ENCODE measurements at places on chromosomes 6 and 20. TPM values are rescaled to one million over a fixed set of nuclear protein-coding genes. Genes with fewer than 3 reads are reported as not detected.

Gene RSPO4
- total RNA-seq, result not detected

Gene VNN1
- total RNA-seq, result not detected

Gene PCK1
- not detected for total RNA-seq

Gene CCDC170
- 0.60 TPM for total RNA-seq

Gene FRK
- 1.1 TPM for total RNA-seq

Gene ADGRF1
- not detected for total RNA-seq

Gene CASS4
- total RNA-seq, result 0.10 TPM

Gene MOCS1
- total RNA-seq, result 13.3 TPM

Gene NKX2-4
- not detected for total RNA-seq

Gene CLPSL1
- not detected for total RNA-seq

Gene CLVS2
- total RNA-seq, result not detected

Gene UFL1
- total RNA-seq, result 25.3 TPM

Gene TFAP2D
- total RNA-seq, result not detected

Gene MICB
- 9.0 TPM for total RNA-seq

Gene DYNLT2
- 0.64 TPM for total RNA-seq

Gene ARMH2
- not detected for total RNA-seq

Gene SYNDIG1
- total RNA-seq, result 16.4 TPM

Gene GPX5
- not detected for total RNA-seq

Gene COL19A1
- total RNA-seq, result 2.0 TPM

Gene ZKSCAN3
- total RNA-seq, result 7.8 TPM

Gene GID8
- total RNA-seq, result 29.7 TPM

Gene ADA
- total RNA-seq, result 10.6 TPM

Gene ERVFRD-1
- not detected for total RNA-seq

Gene SPATS1
- not detected for total RNA-seq

Gene MAK
- total RNA-seq, result not detected

Gene BPIFB1
- not detected for total RNA-seq

Gene CD164
- total RNA-seq, result 240 TPM

Gene DAAM2
- total RNA-seq, result 137 TPM

Gene MRAP2
- 19.5 TPM for total RNA-seq

Gene CTAGE9
- not detected for total RNA-seq

Gene HDGFL1
- not detected for total RNA-seq

Gene SLC22A1
- 3.3 TPM for total RNA-seq

Gene TAF4
- 11.5 TPM for total RNA-seq

Gene SPTLC3
- total RNA-seq, result 5.8 TPM

Gene BEND6
- 10.9 TPM for total RNA-seq

Gene HLA-DQA1
- not detected for total RNA-seq

Gene CLIC5
- total RNA-seq, result not detected

Gene TREML2
- total RNA-seq, result not detected

Gene DEFB124
- not detected for total RNA-seq

Gene ZNF318
- total RNA-seq, result 23.6 TPM

Gene KIF25
- not detected for total RNA-seq

Gene NHSL1
- 17.2 TPM for total RNA-seq

Gene CRISP3
- total RNA-seq, result not detected

Gene ADGRB3
- total RNA-seq, result 1.5 TPM

Gene EPPIN
- not detected for total RNA-seq

Gene OLIG3
- not detected for total RNA-seq

Gene PI16
- 0.15 TPM for total RNA-seq

Gene KCNK5
- not detected for total RNA-seq

Gene RCAN2
- total RNA-seq, result 3.7 TPM

Gene ANKRD6
- 22.4 TPM for total RNA-seq

Gene GMPR
- 11.5 TPM for total RNA-seq

Gene ULBP3
- 6.1 TPM for total RNA-seq

Gene HTR1E
- total RNA-seq, result not detected

Gene PARD6B
- total RNA-seq, result 2.2 TPM

Gene CAGE1
- not detected for total RNA-seq

Gene MARCKS
- 256 TPM for total RNA-seq

Gene FITM2
- 10.0 TPM for total RNA-seq

Data from chondrocyte (in vitro differentiated cells).